NCI-H1092 (cell line): ENCODE measurements at places on chromosomes 7 and 10.

- DNase-seq = no peak
Measured at GRCh38 chr7:148253629-148254028, 336.9 kb upstream of the C7orf33 start.

DNA sequence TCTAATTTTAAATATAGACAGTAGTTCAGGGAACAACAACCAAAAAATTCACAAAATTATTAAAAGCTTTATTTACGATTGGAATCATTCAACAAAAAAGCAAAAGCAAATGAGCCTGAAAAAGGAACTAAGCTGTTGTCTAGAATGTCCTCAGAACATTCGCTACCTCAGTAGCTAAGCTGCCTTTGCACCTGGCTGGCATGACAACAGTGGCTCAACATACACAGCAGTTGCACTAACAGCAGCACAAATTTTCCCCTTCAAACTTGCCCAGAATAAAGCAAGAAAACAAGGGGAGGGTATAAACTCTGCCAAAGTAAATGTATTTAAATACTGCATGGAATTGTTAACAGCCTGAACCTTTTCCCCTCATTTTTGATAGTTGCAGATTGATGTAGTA is 70.4 kb upstream of the GRID1 start:
- DNase-seq = no peak

DNA sequence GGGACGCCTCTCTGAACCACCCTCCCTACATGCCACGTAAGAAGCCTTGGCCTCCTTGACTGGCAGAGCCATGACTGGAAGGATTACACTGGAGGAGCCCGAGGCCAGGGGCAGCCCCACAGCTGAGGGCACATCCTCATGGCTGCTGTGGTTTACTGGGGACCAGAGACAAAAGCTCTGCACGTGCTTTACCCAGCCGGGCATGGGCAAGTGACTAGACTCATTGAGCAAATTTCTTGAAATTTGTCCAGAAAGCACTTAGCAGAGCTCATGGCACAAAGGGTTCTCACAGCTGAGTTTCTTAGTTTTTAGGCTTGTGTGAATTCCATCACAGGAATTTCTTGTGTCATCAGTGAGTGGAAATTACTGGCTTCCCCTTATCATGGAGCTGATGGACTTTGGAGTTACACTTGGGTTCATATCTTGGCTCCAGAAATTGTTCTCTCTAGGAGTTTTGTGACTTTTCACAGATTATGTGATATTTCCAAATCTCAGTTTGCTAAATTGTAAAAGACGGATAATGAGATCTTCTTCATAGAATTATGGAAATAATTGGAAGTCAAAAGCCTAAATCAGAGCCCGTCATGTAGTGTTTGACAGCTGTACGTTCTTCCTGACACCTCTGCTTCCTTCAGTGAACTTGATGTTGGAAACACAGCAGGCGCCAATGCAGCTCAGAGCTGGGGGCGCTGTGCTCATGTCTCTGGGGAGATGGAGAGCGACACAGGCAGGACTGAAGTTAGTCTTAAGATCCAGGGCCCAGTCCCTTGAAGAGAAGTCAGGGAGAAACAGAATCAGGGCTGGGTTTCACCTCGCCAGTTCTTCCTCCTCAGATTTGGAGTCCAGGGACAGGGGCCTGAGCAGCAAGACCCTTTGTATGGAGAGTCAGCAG is 47.7 kb upstream of the MGAM2 start:
- DNase-seq = no peak

GRCh38 chr10:102726274-102726673 is 11.8 kb downstream of the SFXN2 start:
- DNase-seq = no peak

- DNase-seq = no peak
Measured at GRCh38 chr10:112353046-112353445, 20.9 kb upstream of the ACSL5 start.

DNA sequence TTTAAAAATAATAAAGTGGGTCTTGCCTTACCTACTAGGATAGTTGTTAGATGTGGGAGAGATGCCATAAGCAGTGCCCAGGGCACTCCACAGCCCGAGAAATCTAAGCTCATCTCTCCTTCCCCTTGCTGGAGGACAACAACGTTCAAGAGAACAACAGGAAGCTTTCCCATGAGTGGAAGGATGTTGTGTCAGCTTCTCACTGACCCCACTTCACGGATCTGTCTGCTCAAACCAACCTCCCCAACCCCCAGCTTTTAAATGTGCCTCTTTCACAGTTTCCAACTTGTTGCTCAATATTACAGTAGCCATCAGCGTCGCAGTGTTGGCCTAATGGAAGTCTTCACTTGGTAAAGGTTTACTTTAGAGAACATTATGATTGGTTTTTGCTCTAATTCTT is 72.1 kb downstream of the PTPRE start:
- no peak for DNase-seq
